Activated CD8-positive, alpha-beta T cell treated with anti-CD3 and anti-CD28 coated beads for 36 hours (primary cell): ENCODE measurements at places on chromosomes 2 and 18. TPM values are rescaled to one million over a fixed set of nuclear protein-coding genes. Genes with fewer than 3 reads are reported as not detected.

DNA sequence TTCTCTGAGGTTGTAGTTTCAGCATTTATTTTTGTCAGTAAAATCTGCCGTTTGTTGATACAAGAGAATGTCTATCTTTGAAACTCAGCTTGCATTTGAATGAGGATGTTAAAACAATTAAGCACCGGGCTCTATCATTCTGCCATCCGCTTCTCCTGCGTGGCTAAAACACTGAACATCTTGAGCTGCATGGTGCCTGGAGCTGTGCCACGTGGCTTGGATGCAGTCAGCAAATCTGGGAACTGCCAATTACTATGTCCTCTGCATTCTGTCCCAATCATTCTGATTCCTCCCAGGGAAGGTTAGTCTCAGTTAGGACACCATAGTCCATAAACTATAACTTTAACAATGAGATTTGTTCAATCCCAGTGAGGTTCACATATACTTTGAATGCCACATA is 598.4 kb downstream of the FBXO15 start:
- DNase-seq: no peak

GRCh38 chr2:117763804-117764203 is 50.7 kb upstream of the DDX18 start:
- no peak for DNase-seq

- peak; percentile 13 for DNase-seq
Observed at GRCh38 chr2:113376253-113376912, 61.1 kb upstream of the ZNG1B start.

DNA sequence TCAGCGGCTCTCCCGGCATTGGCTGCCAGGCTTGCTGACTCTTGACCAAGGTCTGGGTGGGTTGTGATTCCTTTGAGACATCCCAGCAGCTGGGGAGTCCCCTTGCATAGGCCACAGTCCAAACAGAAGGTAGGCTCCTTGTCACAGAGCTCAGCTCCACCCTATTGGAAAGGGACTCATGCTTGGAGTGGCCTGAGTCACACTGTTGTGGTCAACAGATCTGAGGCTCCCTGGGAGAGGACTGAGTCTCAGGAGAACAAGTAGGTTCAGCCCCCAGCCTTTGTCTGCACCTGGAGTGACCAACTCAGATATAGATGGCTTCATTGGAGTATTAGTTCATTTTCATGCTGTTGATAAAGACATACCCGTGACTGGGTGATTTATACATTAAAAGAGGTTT is 32.1 kb upstream of the SH3BP4 start:
- DNase-seq: no peak

CCDC178 gene
- not detected for total RNA-seq

LCT gene
- total RNA-seq: 0.11 TPM
